HT-29 (cell line): ENCODE measurements at places on chromosomes 12 and 14.

DNA sequence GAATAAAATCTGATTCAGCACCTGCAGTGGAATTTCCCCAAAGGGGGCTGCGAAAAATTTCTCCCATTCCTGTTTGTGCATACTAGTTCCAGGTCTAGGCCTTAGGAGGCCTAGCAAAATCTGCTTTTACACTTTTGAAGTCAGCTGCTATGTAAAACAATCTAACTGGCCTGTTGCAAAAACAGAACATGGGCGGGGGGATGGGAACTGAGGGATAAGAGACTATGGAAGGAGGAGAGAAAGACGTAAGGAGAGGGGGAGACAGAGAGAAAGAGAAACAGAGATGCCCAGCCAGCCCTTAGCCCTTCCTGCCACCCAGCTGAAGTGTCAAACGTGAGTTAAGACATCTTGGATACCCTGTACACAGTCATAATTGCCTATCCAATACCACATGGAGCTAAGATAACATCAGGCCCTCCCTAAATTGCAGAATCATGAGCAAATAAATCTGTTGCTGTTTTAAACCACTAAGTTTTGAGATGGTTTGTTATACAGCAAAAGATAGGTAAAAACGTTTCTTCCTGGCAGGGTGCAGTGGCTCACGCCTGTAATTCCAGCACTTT is 45.6 kb downstream of the SPTLC2 start:
- peak; percentile 15 for DNase-seq

GRCh38 chr14:72525087-72525915 is 368.6 kb downstream of the DPF3 start:
- no peak for DNase-seq

DNA sequence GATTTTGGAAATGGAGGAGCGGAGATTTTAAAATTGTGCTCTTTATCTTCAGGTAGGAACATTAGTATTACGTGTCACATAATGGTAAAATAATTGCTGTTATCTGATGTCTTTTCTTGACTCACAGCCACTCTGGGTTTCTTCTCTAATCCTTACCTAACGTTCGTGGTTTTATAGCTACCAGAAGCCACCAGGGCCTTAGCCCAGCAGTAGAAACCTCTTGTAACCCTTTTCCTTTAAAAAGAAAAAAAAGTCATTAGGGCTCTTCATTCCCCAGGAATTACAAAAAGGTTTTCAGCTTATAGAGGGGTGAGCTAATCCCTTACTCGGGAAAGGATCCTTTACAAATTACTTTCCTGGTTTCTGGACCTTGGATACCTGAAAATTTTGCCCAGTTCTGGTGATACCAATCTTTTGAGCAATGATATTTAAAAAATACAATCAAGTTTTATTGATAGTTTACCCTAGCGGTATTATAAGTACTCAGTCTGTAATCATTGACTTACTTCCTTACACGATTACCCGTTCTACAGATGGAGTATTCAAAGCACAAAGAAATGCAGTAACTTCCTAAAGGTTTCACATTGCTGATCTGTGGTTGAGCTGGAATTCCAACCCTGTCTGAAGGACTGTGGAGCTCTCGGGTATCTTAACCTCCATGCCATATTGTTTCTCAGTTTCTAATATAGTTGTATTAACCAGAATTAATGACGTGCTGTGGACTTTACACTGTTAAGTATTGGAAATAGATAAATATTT is 1.6 kb downstream of the GABARAPL1 start:
- peak; percentile 42 for DNase-seq

DNA sequence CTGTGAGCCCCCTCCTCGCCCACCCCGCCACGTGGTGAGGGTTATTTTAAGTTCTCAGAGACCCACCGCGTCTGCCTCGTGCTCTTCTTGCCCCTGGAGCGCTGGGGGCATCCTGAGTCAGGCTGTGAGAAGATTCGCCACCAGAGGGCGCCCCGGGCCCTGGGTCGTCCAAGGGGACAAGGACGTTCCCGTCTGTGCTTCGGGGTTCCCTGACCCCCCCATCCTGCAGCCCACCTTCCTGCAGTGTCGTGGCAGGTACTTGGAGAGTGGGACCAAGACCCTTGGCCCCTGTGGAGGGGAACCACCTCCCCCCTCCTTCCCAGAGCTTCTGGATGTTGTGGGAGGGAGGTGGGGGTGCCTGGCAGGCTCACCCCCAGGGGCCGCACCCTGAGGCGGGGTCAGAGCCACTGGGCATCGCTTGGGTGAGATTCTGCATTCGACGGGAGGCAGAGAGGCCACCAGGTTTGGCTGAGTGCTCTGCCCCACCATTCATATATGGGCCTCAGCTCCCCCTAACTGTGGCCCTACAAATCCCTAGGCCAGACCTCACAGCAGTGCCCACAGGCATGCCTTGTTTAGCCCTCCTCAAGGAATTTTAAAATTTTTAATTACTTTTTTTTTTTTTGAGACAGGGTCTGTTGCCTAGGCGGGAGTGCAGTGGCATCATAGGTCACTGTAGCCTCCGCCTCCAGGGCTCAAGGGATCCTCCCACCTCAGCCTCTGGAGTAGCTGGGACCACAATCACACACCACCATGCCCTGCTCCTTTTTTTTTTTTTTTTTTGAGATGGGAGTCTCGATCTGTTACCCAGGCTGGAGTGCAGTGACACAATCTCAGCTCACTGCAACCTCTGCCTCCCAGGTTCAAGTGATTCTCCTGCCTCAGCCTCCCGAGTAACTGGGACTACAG is 17.0 kb downstream of the RHOF start:
- DNase-seq: peak; percentile 88

GRCh38 chr12:39355841-39356240 is 87.1 kb downstream of the KIF21A start:
- no peak for DNase-seq

DNA sequence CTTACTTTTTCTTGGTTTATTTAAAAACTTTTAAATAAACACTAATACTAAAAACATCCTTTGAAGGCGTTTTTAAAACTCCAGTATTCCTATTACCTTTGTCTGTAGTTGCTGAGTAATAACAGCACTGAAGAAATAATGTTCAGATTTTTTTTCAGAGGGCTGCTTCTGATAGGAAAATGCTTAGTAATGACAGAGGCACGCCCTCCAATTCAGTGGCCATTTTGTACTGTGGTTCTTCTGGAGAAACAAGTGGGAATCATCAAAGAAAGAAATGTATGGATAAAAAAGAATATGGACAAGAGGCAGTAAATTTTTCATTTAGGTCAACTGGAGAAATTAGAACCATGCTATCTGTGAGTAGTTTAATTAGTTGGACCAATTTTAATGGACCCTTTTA is 13.6 kb downstream of the VEZT start:
- DNase-seq: no peak

- DNase-seq: no peak
Observed at GRCh38 chr14:46496409-46496808, 155.2 kb downstream of the RPL10L start.

DNA sequence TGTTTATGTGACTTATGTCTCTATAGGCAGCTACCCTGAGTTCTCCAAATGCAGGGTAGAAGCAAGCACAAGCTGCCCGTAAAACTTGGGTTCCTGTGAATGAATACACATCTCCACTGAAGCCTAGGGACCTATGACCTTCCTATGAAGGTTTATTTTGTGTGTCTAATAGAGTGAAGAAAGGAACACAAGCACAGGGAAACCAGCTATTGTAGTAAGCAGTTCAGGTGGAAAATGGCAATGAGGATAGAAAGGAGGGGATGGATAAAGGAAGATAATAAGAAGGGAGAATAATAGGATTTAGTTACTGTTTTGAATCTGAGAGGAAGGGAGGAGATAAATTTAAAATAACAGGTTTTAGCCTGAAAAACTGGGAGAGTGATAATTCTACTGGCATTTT is 2.4 kb downstream of the PFKM start:
- no peak for DNase-seq

DNA sequence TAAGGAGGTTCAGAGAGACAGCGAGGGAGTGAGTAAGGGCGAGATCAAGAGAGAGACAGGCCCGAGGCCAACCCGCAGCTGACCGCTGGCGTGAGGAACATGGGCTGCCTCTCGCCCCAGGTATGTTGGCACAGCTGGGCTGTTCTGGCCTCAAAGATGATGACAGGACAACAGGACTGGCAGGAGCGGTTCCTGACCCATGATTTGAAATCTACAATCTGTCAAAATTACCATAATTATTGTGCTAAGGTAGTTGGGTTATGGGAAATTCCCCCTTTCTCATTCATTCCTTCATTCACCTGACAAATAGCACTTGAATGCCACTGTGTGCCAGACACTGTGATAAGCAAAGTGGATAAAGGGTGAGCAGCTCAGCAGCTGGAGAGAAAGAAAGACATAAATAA is 5.1 kb upstream of the ENDOU start:
- DNase-seq: no peak

DNA sequence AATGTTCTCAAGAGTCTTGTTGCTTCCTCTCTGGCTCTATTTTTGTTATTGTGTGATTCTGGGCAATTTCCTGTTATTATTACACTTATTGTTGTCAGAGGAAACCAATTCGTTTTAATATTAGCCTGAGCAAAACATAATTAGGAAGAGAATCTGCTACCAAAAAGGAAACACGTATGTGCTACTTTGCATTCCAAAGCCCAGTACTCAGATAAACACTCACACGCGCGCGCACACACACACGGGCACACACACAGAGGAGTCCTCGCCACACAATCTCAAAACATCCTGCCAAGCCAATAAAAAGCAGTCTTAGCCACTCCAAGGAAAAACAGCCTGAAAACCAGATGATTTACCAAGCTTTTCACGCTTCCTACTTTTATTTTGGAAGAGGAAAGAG is 400.7 kb downstream of the NUAK1 start:
- DNase-seq: no peak

- DNase-seq: no peak
Observed at GRCh38 chr14:95711476-95712176, 2.3 kb downstream of the TCL1A start.

DNA sequence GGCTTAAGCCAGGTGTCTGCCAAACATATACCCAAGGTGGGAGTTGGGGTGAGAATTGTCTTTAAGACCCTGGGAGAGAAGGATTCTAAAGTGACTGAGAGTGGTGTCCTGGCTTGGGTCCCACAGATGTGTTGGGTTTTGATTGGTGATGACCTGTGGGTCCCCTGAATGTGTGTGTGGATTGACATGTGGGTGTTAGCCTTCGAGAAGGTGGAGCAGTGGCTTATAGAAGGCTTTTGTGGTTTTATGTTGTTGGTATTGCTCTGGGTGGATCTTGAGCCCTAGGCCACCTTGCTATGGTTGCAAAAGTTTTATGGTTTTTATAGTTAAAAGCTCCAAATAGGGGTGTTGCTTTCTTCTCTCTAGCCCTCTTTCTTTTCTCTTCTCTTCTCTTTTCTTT is 29.7 kb downstream of the PLEKHG3 start:
- DNase-seq: no peak

- peak; percentile 82 for DNase-seq
Observed at GRCh38 chr12:57235017-57235727, 5.7 kb downstream of the SHMT2 start.

DNA sequence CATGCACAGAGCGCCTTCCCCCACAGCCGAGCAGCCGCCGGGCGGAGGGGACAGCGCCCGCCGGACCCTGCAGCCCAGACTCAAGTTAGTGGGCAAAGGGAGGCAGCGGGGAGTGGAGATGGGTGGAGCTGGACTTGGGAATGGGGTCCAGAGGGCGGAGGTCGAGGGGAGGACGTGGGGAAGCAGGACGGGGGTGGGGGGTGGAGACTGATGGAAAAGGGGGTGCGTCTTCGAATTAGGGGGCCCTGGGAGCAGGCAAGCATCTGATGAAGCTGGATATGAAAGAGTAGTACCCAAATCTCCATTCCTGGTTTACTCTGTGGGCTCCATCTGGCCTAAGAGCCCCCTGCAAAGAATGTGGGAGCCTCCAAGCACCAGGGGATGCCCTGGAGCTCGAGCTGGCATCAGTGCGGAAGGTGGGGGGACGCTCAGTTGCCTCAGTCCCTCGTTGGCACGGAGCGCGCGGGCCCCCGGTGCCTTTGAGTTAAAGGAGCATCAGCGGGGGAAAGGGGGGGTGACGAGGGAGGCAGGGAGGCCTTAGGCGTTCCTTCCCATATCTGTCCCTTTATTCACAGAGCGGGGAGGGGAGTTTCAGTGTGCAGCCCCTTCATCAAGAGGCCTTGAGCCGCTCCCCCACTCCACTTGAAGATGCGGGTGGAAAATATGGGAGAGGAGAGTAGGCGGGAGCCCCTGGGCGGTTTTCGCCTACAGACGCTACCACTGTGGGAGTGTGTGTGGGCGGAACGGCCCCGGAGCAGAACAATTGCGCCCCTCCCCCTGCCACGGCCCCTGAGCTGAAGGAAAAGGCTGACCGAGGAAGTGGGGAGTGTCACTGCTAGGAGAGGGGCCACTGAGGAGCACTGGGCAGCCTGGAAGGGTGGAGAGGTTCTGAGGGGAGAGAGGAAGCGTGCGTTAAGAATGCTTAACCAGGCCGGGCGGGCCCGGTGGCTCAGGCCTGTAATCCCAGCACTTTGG is 644 bp downstream of the NAB2 start:
- peak; percentile 47 for DNase-seq
